ENCODE measurements at places on chromosomes 1 and 21. TPM values are rescaled to one million over a fixed set of nuclear protein-coding genes. Genes with fewer than 3 reads are reported as not detected.

CHODL gene
- not detected for total RNA-seq

BCAN gene
- not detected for total RNA-seq

DNA sequence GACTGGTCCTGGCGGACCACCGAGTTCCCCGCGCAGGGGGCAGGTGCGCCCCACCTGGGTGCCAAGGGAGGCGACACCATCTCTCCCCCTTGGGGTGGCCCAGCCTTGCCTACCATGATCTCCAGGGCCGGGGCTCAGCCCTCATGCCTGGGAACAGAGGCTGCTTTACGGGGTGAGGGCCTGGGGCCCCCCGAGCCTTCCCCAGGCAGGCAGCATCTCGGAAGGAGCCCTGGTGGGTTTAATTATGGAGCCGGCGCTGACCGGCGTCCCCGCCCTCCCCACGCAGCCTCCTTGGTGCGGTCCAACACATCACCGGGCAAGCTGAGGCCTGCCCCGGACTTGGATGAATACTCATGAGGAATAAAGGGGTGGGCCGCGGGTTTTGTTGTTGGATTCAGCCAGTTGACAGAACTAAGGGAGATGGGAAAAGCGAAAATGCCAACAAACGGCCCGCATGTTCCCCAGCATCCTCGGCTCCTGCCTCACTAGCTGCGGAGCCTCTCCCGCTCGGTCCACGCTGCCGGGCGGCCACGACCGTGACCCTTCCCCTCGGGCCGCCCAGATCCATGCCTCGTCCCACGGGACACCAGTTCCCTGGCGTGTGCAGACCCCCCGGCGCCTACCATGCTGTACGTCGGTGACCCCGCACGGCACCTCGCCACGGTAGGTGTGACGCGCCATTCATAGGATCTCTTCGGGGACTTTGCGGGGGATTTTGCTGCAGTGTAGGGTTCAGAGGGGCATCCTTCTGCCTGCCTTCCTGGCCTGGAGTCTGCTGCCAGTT, 38.2 kb downstream of the TP73 start:
- DNase-seq: no peak

GRCh38 chr1:29415156-29415830, 179.0 kb downstream of the PTPRU start:
- peak; percentile 51 for DNase-seq

GABRD gene
- total RNA-seq: not detected

- no peak for DNase-seq
These were observed 232.3 kb upstream of the FGGY start for GRCh38 chr1:59064592-59064991.

PGLYRP4 gene
- not detected for total RNA-seq

GRCh38 chr1:8165595-8166360, 139.7 kb upstream of the ERRFI1 start:
- no peak for DNase-seq

C1orf167 gene
- not detected for total RNA-seq

TMEM52 gene
- 29.1 TPM for total RNA-seq

- DNase-seq: no peak
These were observed 37.1 kb downstream of the KIAA0040 start for GRCh38 chr1:175155473-175155856.

DNA sequence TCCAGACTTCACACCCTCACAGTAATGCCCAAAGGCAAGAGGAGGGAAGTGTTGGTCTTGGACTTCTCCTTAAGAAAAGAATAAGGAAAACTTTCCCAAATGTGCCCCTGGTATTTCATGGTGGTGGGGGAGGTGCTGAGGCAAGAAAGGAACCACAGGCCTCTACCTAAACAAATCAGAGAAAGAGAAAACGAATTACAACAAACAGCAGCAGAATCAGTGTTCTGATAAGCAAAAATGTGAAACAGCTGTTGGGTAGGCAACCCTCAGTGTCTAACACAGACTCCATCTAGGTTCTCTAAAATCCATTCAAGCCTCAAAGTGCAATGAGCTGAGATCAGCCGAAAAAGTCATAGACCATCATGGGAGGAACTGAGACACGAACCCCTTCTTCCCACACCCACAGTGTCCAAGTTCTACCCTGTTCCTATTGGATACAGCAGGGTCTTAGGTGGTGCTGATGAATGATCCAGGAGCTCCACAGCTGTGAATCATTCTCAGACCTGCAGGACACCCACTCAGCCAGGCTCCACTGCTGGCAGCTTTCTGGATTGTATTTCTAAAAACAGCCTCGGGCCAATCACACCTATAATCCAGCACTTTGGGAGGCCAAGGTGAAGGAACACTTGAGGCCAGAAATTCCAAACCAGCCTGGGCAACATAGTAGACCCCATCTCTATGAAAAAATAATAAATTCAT, 149.1 kb downstream of the PLPP3 start:
- DNase-seq: no peak

CFAP74 gene
- not detected for total RNA-seq

- no peak for DNase-seq
These were observed 22.7 kb upstream of the SLC2A1 start for GRCh38 chr1:42981255-42981805.

FLG gene
- total RNA-seq: not detected

DNA sequence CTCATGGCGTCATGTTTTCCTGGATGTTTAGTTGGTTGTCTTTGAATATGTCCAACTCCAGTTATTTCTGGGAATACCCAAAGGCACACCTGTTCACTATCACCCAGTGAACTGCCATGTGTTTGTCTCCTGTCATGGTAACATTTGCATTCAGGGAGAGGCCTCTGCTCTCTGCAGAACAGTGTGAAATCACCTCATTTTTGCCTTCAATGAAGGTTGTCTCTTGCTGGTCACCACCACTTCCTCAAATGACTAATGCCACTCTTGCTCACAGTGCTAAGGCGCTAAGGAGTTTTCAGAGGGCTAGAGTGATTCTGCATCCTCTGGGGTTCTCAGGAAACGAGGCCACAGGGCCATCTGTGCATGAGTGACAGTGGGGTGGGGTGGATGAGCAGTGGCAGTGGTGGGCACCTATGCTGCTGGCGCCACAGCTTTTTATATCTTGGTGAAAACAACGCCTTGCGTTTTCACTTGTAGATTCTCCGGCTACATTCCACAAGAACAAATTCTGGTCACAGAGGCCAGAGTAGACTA, 60.0 kb upstream of the ATP5PO start:
- DNase-seq: peak; percentile 79

FMO5 gene
- total RNA-seq: 3.2 TPM

GRCh38 chr1:248800459-248800858, 25.3 kb downstream of the SH3BP5L start:
- DNase-seq: no peak

DNA sequence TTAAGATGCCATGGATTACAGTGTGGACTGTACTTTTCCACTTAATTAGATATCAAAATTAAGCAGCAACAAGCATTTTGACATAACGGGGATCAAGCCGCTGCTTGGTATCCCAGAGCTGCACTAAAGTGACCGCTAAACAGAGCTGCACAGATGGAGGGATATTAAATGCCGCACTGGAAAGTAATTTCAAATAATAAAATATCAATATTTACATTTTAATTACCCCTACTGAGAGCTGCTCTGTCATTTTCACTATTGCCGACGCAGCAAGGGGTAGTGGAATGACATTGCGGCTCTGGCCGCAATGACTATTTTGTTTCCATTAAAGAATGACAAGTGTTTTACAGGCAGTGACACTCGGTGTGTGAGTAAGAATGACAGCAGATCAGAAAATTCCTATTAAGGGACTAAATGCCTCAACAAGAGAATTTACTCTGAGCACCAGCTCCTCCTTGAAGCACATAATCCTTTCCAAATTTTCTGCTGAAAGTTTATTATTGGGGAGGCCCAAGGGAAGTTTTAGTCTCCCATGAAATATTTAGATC, 109.1 kb upstream of the USH2A start:
- no peak for DNase-seq

DNA sequence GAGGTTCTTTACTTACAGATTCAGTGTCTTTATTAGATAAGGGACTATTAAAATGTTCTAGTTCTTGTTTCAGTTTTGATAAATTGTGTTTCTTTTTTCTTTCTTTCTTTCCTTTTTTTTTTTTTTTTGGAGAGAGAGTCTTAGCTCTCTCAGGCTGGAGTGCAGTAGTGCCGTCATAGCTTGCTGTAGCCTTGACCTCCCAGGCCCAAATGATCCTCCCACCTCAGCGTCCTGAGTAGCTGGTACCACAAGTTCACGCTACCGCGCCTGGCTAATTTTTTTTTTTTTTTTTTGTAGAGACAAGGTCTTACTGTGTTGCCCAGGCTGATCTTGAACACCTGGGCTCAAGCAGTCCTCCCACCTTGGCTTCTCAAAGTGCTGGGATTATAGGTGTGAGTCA, 76.6 kb downstream of the TMEM200B start:
- no peak for DNase-seq

MIS18A gene
- 42.0 TPM for total RNA-seq

SH2D5 gene
- total RNA-seq: 11.2 TPM

DNA sequence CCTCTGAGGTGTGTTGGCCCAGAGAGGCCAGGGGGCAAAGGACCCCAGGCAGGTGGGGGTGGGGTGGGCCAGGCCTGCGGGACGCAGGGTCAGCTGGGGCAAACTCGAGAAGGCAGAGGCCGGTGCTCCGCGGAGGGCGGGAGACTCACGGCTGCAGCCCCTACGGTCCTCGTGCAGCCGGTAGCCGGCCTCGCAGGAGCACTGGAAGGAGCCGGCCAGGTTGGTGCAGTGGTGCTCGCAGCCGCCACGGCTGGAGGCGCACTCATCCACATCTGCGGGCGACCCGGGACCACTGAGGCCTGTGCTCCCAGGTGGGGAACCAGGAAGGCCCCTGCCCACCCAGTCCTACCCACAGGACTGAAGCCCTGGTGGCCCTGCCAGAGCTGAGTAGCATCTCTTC, 55.3 kb downstream of the ARHGEF16 start:
- DNase-seq: no peak

- no peak for DNase-seq
These were observed 53.0 kb downstream of the MAB21L3 start for GRCh38 chr1:116164150-116164549.

GJA8 gene
- total RNA-seq: not detected

DNA sequence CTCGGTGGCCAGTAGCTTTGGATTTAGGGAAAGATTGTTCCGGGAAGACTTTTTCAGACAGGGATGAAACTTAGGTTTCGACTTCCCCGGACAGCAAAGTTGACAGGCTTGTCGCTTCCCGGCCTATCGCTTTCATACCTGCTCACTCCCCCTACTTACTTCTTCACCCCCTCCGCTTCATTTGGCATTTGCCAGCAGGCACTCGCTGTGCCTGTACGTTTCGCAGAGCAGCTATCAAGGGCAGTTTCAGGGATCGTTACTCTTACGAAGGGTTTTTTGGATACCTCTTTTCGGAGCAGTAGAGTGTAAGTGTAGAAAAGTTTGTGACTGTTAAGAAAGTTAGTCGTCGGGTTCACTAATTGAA, 393 bp downstream of the BLZF1 start:
- peak; percentile 32 for DNase-seq

- no peak for DNase-seq
These were observed 131.9 kb downstream of the FGGY start for GRCh38 chr1:59428828-59429227.

- DNase-seq: peak; percentile 52
These were observed at the start of gene PRKAA2 for GRCh38 chr1:56644919-56645676. TSS of gene PRKAA2 (plus strand) at chr1:56645314. CDS start at chr1:56645388, 74 bp downstream.

GRCh38 chr1:91550961-91551360, 50.3 kb downstream of the CDC7 start:
- no peak for DNase-seq

TSPAN2 gene
- total RNA-seq: 1.3 TPM

GRCh38 chr1:88514544-88515060, 169.5 kb upstream of the PKN2 start:
- DNase-seq: no peak

All from PC-3 (cell line).